ENCODE measurements at places on chromosomes 5 and 9.
A peak's percentile ranks its signal among the peaks of the same experiment; 100 is the strongest.

- DNase-seq, result no peak
Measured at GRCh38 chr5:42300496-42300895, 122.7 kb upstream of the GHR start.

DNA sequence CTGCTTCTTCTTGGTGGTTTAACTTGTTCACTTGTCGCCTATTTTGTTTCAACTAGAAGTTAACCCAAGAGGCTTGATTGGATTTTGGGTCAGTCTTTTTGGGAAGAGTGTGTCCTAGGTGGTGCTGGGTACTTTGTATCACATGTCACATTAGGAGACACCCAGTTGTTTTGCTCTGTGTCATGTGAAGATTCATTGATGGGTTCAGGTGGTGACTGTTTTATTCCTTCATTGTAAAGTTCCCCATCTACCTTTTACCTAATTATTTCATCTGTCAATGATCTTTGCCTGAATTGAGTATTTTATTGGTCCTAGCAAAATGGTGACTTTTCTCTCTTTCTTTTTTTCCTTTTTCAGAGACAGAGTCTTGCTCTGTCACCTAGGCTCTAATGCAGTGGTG is 69.2 kb downstream of the RALGPS1 start:
- DNase-seq, result no peak

- no peak for DNase-seq
Measured at GRCh38 chr5:57696389-57696769, 213.8 kb upstream of the ACTBL2 start.

- DNase-seq, result no peak
Measured at GRCh38 chr9:10050016-10050415, 562.8 kb downstream of the PTPRD start.

GRCh38 chr5:170218726-170219125 is 14.1 kb upstream of the C5orf58 start:
- DNase-seq, result no peak

- no peak for DNase-seq
Measured at GRCh38 chr5:1778138-1779020, 21.3 kb downstream of the MRPL36 start.

DNA sequence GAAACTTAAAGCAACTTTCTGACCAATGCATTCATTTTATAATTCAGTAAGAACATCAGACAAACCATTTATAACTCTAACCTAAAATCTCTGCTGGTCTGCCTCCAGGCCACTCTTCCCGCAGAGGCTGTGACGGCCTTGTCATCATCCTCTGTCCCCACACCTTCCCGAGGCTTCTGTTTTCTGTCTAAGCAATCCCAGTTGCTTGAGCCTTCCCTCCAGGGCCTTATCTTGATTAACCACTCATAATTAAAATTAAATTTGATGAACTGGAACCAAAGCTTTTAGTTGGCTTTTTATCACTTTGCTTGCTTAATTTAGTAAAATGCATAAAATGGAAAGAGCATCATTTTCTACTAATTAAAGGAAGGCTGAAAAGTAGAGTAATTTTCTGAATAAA is 312.4 kb downstream of the DIRAS2 start:
- DNase-seq, result no peak

- no peak for DNase-seq
Measured at GRCh38 chr5:54285686-54286085, 24.7 kb downstream of the ARL15 start.

DNA sequence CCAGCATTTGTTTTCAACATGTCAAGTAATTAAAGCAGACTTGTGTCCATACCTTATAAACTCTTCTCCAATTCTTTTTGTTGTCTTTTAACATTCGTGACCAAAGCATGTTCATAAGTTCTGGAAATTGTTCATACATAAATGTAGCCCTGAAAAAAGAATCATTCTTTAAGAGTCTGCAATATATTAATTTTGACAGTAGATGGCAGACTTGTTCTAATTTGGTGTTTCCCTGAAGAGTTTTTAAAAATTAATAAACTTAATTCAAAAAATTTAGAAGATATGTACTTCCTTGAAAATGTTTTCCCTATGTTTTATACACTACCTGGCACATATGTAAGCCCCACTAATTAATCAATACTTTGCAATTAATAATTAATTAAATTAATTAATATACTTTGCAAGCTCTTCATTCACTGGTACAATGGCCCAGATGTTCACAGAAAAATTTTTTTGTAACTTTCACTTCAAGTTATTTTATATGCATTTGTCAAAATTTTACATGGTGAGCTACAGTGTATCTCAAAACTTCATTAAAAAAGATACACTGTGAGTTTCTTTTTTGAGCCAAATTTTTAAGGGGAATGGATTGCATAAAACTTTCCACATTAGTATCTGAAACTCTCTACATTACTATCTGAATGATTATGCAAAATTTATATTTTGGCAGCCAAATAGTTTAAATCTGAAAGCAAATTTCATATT is 42.1 kb downstream of the CLINT1 start:
- no peak for DNase-seq

- no peak for DNase-seq
Measured at GRCh38 chr9:92971776-92972175, 24.5 kb downstream of the FGD3 start.

DNA sequence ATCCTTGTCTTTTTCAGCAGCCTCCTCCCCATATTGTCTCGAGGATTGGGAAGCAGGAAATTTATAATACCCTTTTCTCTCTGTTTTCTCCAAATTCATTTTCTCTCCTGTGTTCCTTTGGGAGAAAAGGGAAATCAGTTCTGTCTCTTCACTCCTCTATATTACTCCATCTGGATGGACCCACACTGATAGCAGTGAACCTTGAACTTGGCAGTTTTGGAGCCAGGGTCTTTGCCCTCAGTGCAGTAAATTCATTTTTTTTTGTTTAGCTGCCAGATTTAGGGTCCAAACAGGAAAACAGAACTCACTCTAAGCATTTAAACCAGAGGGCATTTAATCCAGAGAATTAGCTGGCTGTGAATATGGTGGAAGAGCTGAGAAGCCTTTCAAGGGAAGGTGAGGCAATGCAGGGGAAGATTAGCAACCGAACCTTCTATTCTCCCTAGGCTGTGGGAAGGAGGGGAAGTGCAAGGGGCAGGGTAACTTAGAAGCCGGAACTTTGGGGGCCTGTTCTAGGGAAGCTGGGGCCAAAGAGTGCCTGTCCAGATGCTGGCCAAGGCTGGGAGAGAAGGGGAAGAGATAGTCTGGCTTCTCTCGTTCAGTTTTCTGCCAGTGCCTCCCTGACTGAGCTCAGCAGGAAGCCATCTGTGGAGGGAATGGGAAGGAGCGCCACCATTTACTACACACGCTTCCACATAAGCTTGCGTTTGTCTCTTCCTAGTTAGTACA is 16.3 kb upstream of the NPR2 start:
- DNase-seq, result no peak

- DNase-seq, result no peak
Measured at GRCh38 chr9:73237140-73237539, 85.5 kb downstream of the ANXA1 start.

- no peak for DNase-seq
Measured at GRCh38 chr5:53882006-53882675, 321.7 kb downstream of the NDUFS4 start.

DNA sequence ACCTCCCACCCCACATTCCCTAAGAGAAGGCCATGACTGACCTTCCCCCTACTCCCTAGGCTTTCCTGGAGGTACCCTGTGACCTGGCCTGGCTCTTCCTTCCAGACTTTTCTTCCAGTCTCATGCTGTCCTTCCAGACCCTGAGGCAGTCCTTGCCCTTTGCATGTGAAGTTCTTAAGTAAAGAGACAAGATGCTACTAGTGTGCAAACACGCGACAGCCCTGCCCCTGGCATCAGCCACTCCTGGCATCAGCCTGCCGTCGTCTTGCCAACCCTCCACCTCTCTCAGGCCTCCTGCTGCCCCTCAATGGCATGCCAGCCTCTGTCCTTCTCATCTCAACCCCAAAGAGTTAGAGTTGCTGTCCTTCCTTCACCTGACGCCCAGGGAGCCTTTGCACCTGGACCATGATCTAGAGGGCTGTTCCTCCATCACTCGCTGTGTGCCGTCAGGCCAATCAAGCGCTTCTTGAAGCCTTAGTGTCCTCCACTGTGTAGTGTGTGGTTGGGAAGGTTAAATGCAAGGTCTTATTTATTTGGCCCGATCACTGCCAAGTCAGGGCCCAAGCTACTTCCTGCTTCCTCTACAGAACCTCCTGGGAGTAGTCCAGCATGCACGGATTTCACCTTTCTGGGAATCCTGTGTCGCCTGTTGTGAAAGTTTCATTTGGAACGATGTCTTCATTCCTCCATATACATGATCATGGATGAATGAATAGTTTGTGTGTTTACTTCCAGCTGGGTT is 61.9 kb downstream of the WWC1 start:
- no peak for DNase-seq

DNA sequence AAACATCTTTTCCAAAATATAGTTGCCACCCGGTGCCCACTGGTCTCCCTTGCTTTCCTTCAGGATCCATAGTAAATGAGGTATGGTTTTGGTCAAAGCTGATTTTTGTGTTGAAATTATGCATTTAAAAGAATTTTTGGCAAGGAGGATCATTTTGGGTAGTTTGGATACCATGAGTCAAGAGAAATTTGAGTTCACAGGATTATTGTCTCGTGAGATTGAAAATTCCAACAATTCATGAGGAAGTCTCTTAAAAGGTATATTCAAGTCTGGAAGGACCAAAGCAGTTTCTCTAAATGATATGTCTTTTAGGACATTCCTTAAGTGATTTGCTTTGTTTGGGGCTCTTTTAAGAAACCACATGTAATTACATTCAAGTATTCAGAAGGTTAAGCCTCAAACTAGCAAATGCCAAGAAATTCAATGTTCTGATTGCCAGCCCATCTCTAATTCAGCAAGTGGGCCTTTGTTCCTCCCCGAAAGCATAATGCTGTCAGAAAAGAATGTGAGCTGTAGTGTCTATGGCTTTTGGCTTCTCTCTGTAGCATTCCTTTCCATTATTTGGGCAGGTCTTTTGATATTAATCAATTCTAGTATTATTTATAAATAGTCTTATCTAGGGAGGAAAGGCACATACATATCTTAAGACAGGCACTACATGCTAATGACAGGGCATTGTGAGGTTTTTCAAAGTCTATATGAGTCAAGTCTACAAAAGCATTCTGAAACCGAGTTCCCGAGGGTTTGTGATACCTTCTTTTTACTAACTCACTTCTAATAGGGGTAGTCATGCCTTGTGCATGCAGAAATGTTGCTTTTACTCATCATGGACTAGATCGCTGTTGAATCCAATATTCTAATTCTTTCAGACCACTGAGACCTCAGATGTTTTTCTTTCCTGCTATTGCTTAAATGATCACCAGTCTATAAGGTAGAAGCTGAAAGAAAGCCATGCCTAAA is 453.9 kb downstream of the ENC1 start:
- peak; percentile 48 for DNase-seq

- DNase-seq, result no peak
Measured at GRCh38 chr5:81802020-81802419, 51.1 kb upstream of the SSBP2 start.

DNA sequence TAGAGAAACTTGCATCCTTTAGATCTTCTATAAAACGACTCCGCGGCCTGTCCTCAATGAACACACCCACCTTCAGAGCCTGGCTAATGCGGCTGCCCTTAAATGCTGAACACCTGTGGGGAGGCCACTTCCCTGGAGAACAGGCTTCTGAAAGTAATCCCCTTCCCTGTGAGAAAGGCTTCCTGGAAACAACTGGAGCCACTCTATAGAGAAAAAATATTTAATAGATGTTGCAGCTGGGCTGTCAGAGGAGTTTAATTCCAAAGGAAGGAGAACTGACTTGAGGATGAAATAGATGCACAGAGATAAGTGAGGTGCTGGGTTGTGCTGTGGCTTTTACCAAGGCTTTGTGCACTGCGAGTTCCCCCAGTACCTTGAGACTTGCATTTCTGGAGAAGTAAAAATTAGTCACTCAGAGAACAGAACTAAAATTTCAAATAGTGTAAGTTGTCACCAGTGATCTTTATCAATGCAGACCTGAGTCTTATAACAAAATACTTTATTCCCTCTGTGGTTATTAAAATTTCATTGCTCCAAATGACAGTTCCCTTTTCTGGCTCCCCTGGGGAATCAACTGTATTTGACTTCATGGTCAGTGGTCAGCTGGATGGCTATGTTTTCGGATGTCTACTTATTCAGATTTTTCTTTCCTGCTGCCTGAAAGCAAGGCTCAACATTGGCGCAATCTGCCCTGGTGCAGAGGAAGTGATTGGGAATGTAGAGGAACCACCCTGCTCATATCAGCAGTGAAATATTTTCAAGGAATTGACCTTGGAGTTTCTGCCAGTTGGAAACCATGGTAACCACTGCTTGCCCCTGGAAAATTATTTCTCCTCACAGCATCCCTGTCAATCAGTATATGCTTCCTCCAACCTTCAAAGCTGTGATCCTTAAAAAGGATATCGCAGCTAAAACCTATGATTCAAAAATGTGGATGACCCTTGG is 238.8 kb downstream of the SMARCA2 start:
- DNase-seq, result no peak

- peak; percentile 36 for DNase-seq
Measured at GRCh38 chr5:133360693-133361472, 251.5 kb downstream of the FSTL4 start.

- peak; percentile 11 for DNase-seq
Measured at GRCh38 chr9:131277910-131278701, 1.8 kb upstream of the FAM78A start.
